ENCODE measurements at places on chromosomes 4 and X. TPM values are rescaled to one million over a fixed set of nuclear protein-coding genes. Genes with fewer than 3 reads are reported as not detected.
A peak's percentile ranks its signal among the peaks of the same experiment; 100 is the strongest.

The PWWP3B gene
- 1.8 TPM for total RNA-seq

DNA sequence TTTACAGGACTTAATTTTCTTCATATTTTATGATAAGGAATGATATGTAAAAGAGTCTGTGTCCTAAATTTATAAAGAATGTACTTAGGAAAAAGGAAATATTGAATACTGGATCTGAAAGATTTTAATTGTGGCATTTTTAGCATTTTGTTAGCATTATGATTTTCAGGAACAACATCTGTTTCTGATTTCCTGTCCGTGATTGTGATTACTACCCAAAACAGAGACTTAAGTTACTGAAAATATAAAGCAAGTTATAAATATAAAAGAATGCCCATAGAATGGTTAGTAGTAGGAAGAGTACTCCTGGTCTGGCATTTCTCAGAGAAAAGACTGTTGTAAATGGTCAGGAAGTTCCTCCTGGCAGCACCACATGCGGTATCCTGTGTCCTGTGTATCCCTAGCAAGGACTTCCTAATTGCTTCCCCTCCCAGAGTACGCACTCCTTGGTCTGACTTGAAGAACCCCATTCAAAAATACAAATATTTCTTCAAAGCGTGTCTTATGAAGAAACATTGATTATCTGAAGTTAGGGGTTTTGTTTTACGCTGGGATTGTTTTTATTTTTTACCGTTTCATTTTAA lies 88.9 kb downstream of the RS1 start:
- DNase-seq = no peak

The CSAG2 gene
- total RNA-seq = not detected

The ADH1B gene
- not detected for total RNA-seq

GRCh38 chrX:103539695-103540094 lies 20.4 kb upstream of the RAB40A start:
- no peak for DNase-seq

DNA sequence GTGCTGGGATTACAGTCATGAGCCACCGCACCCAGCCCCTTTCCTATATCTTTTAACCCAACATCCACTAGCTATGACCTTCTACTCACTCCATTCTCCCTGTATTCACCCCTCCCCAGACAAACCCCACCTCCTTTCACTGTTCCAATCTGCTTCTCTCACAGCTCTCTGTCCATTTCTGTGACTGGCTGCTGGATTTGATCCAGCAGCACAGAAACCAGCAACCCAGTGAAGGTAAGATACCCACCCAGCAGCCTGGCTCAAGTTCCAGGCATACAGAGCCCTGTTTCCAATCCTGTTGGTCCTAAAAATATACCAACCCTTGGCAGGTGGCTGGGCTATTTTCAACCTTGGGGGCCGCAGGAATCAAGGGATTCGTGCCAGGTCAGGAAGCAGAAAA lies 56.9 kb upstream of the SMIM10 start:
- peak; percentile 30 for DNase-seq

The WDR44 gene
- total RNA-seq = 10.1 TPM

DNA sequence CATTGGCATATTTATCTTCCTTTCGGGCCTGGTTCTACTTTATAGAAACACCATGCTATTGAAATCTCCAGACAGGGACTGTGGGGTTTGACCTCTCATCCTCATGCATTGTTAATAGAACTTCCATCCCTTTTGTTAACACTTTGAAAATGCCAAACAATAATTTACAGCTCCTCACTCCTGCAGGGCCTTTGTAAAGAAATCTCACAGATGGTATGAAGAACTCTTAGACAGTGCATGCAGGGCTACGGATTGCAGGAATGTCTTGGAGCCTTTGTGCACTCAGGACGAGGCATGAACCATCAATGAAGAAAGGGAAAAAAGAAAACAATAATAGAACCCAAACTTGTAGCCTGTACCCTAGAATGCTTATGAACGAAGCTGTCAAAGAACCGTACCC lies 92.8 kb upstream of the TMEM47 start:
- no peak for DNase-seq

The SRPX2 gene
- 30.6 TPM for total RNA-seq

- DNase-seq = peak; percentile 42
Measured at GRCh38 chr4:74370912-74371311, 6.0 kb downstream of the EREG start.

The TKTL1 gene
- not detected for total RNA-seq
